SW 1271 (cell line): ENCODE measurements at places on chromosomes 7 and 10.

GRCh38 chr10:124030061-124030460 is 63.3 kb downstream of the CHST15 start:
- no peak for DNase-seq

DNA sequence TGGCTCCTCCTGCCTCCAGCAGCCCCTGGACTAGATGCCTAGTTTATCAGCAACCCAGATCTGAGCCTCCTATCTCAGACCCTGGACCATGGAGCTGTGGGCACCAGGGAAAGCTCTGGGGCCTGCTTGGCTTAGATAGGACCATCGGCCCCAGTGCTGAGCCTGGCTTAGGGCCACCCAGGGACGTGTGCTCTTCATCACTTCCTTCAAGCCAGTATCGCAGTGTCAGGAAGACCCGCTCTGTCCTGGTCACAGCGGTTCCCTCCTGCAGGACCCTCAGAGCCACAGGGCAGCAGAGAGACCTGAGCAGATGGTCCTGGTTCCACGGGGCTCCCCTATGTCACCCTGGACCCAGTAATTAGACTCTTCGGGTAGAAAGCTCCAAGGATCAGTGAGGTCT is 105.7 kb upstream of the FAM20C start:
- no peak for DNase-seq

DNA sequence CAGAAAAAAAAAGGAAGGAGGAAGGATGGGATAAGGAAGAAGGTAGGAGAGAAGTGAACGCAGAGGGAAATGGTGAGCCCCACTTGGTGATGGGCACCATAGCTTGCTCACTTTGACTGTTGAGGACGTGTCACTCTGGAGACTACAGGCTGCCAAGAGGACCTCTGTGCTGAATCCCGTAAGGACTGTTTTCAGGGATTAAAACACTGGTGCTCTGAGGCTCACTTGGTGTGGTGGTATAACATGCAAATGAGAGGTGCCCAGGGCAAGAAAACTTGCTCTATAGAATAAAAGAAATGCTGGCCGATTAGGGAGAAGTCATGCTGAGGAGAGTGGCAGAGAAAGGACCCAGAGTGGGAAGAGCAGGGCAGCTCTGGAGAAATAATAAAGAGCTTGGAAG is 5.3 kb upstream of the IL2RA start:
- DNase-seq: no peak

- no peak for DNase-seq
Observed at GRCh38 chr10:130377986-130378540, 241.9 kb downstream of the GLRX3 start.

DNA sequence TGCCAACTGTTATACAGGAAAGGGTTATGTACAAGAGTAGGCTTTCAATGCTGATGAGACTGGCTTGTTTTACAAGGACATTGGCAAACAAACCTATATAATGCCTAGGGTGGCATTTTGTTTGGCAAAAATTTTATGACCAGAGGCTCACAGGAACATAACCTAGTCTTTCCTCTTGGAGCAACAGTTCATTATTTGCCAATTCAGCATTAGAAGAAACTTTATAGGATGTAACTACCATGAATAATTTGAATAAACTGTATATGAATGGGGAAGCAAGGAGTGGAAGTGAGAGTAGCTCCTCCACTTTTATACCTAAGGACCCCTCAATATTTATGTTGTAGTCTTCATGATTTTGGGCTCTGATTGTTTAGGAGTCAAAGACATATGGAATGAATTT is 103.9 kb upstream of the WAC start:
- no peak for DNase-seq

DNA sequence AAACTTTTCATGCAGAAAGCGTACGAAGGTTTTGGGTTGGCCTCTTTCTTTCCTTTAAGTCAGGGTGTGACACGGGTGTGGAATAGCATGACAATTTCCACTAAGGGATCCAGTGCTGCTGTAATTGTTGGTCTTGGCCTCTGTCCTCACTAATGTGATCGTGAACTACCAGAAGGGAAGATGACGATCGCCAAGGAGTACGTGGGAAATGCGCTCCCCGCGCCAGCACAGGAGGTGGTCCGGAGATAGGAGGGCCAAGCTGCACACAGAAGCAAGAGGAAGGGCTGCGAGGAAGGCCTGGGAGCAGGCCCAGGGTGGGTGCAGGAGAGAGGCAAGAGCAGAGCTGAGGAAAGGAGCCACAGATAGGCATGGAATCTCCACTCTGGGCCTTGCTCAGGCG is 79.7 kb upstream of the PODXL start:
- no peak for DNase-seq

DNA sequence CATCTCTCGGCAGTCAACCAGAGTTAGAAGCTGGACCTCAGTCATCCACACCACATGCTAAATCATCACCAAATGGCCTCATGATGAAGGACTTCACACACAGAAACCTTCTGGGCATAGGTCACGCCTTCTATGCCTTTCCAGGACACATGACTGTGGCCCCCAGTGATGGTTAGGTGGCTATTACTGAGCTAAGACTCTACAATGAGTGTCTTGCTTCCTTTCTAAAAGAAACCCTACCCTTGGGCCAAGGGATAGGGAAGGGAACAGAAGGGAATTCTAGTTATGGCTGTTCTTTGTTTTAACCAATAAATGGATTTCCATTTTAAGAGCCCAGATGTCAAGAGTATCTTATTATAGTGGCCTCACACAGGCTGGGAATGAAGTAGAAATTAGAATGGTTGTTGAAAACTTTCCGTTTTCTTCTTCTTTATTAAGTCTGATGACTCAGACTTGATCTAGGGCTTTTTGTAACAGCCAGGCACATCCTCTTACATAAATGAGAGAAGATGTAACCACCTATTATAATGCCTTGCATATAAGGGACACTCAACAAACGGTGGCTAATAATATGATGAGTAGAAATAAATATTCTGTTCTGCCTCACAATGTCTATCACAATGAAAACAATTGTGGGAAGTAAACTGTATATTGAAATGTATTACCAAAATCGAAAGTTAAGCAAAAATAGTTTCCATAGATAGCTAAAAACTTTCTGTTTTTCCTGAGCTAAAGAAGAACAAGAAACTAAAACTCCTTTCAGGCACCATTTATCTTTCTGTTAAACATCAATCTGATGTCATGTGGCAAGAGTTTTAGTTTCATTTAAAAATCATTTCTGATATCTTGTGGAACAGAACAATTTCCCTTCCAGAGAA is 62.5 kb upstream of the TOMM7 start:
- no peak for DNase-seq

- no peak for DNase-seq
Observed at GRCh38 chr10:6385665-6386064, 182.9 kb downstream of the PFKFB3 start.

DNA sequence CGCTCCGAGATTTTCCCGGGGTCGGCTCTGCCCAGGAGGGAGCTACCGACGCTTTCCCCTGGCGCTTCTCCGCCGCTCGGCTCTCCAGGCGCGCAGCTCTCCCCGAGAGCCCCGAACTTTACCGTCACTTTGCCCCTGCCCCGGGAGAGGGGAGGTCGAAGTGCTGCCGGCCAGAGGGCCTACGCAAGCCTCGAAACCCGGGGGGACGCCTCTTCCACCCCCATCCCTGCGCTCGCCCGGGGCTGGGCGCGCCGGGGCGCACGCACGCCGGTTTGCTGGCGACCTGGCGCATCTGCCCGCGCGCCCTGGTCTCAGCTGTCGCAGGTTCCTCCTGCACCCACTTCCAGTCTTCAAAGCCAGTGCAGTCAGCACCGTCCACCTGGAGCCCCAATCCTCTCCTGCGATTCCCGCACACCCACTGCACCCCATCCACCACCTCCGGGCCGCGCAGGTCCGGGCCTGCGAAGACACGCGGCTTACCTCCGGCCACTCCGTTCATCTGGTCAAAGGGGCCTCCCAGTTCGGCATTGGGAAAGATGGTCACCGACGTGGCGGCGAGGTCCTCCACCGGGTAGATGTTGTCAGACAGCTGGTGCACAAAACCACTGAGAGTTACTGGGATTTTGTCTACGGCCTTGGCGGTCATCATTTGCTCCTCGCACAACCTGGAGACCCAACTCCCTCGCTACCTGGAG is 638 bp downstream of the EGR2 start:
- DNase-seq: no peak

DNA sequence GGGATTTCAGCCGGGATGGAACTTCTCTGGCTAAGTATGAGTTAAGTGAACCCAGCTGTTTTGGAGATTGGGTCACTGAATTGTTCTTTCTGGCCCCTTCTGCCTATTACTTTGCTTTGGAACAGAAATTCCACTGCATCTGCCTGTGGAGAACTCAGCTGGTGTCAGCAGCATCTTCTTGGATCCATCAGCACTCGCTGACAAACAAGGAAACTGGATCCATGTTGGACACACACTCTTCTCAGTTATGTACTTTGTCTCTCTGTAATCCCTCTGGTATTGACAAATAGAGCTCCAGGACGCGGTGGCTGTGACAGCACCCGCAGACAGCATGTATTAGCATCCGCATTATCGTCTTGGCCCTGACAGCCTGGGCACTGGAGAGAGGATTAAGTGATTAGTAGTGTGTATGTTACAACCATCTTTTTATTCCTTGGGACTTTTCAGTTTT is 73.0 kb upstream of the BMPER start:
- DNase-seq: no peak

GRCh38 chr7:117982071-117983055 is 109.1 kb upstream of the CTTNBP2 start:
- no peak for DNase-seq

- peak; percentile 79 for DNase-seq
Observed at GRCh38 chr7:116511552-116512519, 12.3 kb downstream of the CAV2 start.

- DNase-seq: no peak
Observed at GRCh38 chr10:124262234-124262865, 156.4 kb downstream of the OAT start.

- no peak for DNase-seq
Observed at GRCh38 chr10:8047452-8048280, 6.8 kb upstream of the GATA3 start.

GRCh38 chr7:7529328-7529727 is 6.3 kb downstream of the COL28A1 start:
- DNase-seq: no peak

GRCh38 chr7:130114776-130115175 is 44.4 kb downstream of the KLHDC10 start:
- no peak for DNase-seq

GRCh38 chr10:63886281-63887022 is 365.3 kb downstream of the REEP3 start:
- no peak for DNase-seq

DNA sequence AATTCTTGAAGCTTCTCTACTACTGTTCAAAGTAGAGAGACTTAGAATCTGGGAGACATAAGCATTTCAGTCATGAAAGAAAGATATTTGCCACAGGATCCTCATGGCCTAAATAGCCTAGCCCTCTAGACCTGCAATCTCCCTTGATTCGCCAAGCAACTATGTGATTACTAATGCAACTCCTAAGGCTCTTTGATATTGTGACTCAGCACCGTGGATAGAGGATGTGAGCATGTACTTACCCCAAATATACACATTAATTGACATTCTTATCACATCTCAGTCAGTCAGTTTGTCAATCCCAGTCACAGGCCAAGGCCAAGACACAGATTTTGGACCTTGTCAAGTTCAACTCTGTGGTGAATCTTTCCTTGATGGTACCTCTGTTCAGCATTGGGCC is 42.6 kb downstream of the GPR37 start:
- peak; percentile 25 for DNase-seq

- no peak for DNase-seq
Observed at GRCh38 chr10:110758128-110758765, 113.5 kb upstream of the PDCD4 start.

GRCh38 chr7:24409431-24410024 is 125.5 kb downstream of the NPY start:
- DNase-seq: no peak

- DNase-seq: no peak
Observed at GRCh38 chr10:128864554-128865295, 602.3 kb upstream of the MGMT start.

- no peak for DNase-seq
Observed at GRCh38 chr10:59839576-59839975, 66.8 kb downstream of the CCDC6 start.

GRCh38 chr10:35613597-35614226 is 8.6 kb downstream of the GJD4 start:
- peak; percentile 7 for DNase-seq

GRCh38 chr7:17822547-17823173 is 117.6 kb downstream of the SNX13 start:
- DNase-seq: no peak

GRCh38 chr10:97542169-97543024 is 30.2 kb upstream of the ANKRD2 start:
- peak; percentile 77 for DNase-seq

- DNase-seq: no peak
Observed at GRCh38 chr7:117250801-117251200, 72.1 kb downstream of the WNT2 start.

GRCh38 chr7:109763611-109764010 is 1193.9 kb downstream of the DNAJB9 start:
- no peak for DNase-seq

GRCh38 chr10:122981066-122981464 is 864 bp downstream of the PSTK start:
- peak; percentile 48 for DNase-seq

DNA sequence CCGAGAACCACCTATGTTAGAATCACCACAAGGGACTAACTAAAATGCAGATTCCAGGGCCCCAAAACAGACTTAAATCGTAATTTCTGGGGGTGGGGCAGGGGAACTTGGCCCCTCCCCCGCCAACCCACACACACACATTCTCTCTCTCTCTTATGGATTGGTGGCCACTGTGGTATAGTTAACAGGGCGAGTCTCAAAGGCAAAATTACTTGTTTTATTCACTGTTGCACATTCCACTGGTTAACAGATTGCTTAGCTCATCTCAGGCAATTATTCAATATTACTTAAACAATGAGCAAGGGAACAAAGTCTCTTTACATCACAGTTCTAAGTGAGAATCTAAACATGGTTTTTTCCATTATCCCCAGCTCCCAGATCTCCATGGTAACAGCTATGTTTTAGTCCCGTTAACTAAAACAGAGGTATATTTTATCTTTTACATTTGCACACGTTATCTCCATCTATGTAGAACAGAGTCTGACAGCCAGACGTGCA is 38.5 kb downstream of the IGF2BP3 start:
- no peak for DNase-seq

- no peak for DNase-seq
Observed at GRCh38 chr10:1050145-1050544, 1.2 kb upstream of the IDI1 start.

DNA sequence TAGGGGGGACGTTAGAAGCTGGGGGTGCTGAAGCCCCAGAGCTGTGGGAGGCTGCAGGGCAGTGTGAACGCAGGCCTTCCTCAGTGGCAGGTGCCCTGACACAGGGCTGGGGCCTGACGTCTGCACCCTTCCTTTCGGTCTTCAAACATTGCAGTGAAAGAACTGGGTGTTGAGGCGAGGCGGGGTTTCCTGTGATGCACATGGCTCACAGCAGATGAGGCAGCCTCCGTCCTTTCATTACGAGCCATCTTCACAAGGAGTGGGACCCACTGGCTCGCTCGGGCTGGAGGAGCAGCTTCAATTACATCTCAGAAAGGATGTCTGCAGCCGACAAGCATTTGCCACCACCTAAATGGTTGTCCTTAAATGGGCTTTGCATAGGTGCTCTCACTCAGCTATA is 180.3 kb upstream of the SHH start:
- no peak for DNase-seq
